Left kidney (tissue), 8 donors: ENCODE measurements at places on chromosomes 3 and 15. TPM values are rescaled to one million over a fixed set of nuclear protein-coding genes. Genes with fewer than 3 reads are reported as not detected.
A peak's percentile ranks its signal among the peaks of the same experiment; 100 is the strongest.

DNA sequence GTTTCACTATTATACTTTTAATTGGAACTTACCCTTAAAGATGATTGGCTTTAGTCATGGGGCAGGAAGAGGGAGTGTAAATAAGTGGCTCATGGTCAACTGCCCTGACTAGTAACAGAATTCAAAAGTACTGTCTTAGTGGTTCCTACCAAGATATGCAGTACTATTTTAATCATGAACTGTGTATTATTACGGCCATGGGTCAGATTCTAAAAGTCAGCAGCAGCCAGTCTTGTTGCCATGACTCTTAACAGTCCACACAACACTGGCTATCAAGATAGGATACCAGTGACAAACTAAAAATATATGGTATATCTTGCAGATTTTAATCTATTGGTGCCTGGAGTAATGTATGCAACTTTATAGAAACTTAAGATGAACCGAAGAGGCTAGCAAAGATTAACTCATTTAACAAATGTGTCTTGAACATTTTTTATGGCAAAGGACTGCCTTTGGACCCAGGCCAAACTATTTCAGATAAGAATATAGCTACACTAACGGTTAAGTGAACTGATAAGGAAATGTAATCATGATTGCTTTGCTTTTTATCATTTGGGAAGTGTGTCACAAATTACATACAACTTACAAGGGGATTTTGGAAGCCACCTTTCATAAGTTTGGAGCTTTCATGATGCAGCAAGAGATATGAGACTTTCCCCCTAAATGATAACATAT is 163.7 kb downstream of the TCF12 start:
- DNase-seq: no peak

GRCh38 chr15:67092752-67093503 is 27.5 kb downstream of the SMAD3 start:
- no peak for DNase-seq

DNA sequence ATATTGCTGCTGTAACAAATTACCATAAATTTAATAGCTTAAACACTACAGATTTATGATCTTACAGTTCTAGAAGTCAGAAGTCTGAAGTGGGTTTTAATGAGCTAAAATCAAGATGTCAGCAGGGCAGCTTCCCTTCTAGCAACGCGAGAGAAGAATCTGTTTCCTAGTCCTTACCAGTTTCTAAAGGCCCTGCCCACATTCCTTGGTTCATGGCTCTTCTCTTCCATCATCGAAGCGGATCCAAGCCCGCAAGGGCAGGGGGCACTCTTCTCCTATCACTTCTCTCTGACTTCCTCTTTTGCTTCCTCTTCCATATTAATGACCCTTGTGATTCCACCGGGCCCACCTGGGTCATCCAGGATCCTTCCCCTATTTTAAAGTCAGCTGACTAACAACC is 16.1 kb downstream of the MINDY4B start:
- no peak for DNase-seq

DNA sequence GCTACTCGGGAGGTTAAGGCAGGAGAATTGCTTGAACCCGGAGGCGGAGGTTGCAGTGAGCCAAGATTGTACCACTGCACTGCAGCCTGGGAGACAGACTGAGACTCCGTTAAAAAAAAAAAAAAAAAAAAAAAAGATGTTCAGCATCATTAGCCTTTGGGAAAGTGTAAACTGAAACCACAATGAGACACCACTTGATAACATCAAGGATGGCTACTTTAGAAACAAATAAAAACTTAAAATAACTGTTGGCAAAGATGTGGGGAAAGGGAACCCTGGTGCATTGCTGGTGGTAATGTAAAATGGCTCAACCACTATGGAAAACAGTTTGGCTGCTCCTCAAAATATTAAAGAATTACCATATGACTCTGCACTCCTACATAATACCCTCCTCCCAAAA is 1.9 kb downstream of the LEO1 start:
- DNase-seq: no peak

GRCh38 chr3:46383211-46383950 is 12.6 kb downstream of the CCR5 start:
- no peak for DNase-seq

The SLC6A1 gene
- polyA plus RNA-seq: 1.7 TPM

DNA sequence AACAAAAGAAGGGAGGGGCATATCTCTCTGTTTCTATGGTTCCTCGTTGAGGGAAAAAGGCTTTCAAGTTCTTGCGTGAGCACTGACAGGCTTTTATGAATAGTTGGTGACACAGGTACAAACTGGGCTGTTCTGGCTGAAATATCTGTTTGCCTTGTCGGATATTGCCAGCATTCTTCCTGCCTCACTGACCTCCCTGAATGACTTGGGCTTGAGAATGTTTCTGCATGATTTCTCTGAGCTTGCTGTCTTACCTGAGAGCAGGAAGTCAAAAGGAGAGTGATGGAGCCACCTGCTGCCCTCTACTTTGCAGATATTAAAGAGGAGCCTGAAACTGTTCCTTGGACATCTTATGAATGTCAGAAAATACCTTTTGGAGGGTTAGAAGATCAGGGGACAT is 4.8 kb downstream of the GCNT3 start:
- DNase-seq: peak; percentile 33

The ZCWPW2 gene
- 2.8 TPM for polyA plus RNA-seq

DNA sequence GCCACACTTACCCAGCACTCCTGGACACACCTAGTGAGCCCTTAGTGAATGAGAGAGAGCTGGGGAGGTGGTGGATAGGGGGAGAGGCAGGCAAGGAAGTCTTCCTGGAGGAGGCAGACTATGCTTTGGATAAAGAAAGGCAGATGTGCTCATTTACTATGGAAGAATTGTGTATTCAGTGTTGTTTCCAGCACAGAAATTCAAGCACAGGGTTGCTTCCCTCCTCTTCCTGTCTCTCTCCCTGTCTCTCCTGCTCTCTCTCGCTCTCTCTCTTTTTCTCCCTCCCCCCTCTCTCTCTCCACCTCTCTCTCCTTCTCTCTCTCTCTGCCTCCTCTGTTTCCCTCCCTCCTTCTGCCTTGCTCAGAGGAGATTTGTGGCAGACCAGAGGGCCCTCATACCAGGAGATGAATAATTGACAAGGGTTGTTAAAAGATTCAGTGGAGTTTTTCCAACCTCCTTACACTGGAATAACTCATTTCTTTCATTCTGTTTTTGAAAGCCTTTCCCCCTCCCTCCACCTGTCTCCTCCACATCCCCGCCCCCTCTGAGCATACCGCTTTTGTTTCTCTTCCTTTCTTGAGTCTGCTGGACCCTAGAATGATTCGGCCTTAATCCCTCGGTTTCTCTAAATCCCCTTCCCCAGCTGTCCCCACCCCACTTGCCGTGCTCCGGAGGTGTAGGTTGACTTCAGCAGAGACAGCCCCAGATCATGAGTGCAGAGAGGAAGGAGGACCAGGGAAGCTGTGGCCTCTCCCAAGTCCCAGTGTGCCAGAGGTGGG is 65.6 kb downstream of the CCDC33 start:
- DNase-seq: no peak

GRCh38 chr3:31028766-31029165 is 134.3 kb upstream of the GADL1 start:
- no peak for DNase-seq

DNA sequence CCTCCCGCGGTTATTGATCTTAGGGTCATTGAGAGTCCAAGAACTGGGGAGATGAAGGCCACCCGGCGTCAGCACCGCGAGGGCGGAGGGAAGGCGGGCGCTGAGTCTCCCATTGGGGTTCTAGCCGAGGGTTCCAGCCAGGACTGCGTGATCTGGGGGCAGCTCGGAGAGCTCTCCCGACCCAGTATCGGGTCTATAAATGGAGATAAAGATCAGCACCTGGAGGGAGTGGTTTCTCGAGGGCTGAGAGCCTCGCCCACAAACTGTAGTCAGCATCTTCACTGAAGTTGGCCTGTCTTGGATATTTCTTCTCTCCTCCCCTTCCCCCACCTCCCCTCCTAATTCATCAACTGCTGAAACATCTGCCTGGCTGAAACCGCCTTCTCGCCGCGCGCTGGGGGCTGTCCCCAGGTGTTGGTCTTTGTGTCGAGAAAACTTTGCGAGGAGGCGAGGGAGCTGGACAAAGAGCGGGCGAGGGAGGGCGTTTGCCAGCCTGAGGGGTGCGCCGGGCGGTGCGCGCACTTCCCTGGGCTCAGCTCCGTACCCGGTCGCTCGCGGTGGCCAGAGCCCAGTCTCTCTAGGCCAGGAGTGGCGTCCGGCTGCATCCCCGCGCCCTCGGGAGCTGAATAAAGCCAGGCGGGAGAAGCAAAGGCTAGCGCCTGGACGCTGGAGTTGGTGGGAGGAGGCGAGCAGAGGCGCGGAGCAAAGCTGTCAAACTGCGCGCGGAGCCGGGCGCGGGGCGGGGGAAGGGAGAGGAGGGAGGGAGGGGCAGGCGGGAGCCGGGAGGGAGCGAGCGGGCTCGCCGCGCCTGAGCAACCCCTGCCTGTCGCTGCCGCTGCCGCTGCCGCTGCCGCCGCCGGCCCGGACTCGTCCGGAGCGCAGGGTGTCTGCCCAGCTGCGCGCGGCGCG is at the start of gene ST8SIA2:
Gene ST8SIA2, plus strand, starts transcription at position 811 of the 909 bp plus-strand sequence. CDS start 184 bp downstream, outside the sequence.
- no peak for DNase-seq

The MEF2A gene
- 59.3 TPM for polyA plus RNA-seq

DNA sequence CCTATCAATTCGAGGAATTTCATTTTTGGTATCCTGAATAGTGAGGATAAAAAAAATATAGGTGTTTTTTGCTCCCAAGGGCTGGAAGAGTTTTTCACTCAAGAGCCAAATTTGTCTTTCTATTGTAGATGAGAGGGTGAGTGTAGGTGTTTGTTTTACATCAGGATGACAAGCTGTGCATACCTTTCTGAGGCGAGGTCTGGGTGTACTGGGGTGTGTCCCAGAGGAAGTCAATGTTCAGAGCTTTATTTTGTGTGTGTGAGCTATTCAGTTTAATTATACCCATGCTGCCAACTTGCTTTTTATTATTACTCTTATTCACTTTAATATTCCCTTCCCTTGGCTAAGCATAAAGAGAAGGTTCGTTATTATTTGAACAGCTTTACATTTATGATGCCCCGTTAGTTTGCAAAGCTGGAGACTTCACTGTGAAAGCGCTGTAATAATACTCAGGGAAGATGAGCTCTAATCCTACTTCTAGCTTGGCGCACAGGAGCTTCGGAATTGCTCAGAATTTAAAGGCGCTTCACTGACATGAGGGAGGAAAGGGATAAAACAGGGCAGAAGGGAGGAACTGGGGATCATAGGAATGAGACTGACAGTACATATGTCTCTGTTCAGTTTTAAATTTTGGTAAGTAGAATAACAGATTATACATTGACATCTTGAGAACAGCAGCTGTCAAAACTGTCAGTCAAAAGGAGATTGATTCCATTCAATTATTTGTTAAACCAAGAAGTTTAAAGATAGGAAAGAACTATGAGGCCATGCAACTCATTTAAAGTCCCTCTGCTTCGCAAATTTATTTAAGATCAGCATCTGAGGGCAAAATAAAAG is 117.7 kb upstream of the TP63 start:
- no peak for DNase-seq

DNA sequence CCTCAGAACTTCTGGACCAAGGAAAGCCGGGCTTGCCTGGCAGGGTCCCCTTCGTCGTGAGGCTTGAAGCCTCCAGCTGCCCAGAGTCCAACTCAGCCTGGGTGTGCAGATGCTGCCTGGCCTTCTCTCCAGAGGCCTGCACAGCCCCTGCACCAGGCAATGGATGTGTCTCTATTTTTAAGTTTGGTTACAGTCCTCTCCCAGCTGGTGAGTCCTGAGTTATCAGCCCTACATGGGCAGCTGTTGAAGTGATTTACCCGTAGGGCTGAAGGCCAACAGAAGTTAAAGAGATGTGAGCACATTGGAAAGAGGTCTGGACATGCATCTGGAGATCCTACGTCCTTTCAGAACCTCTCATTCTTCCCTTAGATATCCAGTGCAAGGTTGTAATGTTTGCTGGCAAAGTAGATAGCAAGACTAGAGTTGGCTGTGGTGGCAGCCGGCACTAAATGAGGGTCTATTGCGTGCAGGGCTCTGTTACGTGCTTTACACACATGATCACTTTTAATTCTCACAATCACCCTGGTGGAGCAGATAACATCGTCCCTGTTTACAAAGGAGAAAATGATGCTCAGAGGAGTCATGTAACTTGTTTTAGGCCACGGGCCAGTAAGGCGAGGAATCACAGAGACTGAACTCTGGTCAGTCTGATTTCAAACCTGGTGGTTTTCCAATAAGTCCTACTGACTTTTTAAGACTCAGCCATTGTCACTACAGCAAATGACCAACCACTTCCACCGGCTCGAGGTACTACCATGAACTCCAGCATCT is 9.9 kb downstream of the FYCO1 start:
- DNase-seq: no peak

DNA sequence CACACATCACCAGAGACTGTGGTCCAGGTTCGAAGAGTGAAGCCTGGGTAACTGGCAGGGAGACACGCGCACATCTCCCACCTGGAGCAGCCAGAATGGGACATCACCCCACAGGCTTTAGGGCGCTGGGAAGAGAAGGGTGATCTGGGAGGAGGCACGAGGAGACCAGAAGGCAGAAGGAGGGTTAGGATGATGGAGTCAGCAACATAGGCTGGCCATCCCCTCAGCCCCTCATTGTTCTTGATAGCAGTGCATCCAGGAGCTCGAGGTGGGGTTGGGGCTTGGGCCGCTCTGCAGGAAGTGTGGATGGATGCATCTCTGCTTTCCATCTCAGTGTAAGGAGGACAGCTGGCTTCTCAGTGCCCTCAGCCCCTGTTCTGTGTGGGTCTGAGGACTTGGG is 15.2 kb downstream of the PLA2G4F start:
- DNase-seq: no peak

The TM6SF1 gene
- 3.2 TPM for polyA plus RNA-seq

DNA sequence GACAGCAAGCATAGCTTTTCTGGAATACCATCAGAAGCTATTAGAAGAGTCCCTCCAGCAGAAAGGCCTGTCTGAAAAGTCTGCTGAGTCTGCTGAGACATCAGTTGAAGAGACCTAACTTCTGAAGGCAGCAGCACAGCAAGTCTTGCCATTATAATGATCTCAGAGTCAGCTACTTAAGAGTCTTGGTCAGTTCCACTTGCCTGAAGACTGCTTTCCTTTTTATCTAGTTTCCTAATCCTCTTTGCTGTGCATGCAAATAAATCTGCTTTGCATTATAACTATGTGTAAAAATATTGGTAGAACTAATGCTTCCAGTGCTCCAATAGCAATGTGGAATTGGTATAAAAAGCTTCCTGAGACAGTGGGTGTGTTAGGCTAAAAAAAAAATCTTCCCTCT is 34.9 kb upstream of the CPOX start:
- DNase-seq: no peak

DNA sequence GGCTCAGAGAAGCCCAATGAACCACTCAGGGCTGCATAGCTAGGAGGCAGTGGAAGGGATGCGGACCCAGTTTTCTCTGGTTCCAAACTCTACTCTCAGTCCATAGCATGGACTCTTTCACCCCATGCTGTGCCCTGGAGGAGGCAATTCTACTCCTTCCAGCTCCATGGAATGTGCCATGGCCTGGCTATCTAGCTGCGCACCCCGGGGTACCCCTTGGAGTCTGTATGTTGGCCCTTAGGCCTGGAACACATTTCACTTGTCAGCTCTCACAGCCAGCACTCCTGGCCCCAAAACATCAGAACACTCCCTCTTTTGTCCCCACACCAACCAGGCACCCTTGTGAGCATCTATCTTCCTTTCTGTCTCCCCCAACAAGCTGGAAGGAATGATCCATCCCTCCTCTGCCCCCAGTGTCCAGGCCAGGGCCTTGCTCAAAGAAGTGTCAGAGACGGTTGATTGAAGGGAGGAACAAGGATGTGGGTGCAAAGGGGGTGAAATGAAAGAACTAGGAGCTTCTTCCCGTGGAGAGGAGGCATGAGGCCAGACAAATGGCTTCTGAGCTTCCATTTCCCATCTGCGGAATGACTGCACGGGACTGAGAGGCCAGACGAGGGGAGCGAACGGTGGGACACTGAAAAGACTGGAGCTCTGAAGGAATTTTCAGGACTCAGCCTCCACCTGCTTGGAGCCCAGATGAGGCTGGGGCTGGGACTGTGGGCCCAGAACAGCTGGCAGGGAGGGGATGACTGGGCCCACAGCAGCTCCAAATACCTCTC is 2.8 kb downstream of the PRSS50 start:
- no peak for DNase-seq
